Posterior cingulate gyrus (tissue), 11 donors: ENCODE measurements at places on chromosomes 13 and 19.

- DNase-seq: no peak
Observed at GRCh38 chr13:33271759-33272158, 13.8 kb downstream of the STARD13 start.

GRCh38 chr13:62933809-62934208 lies 1518.2 kb upstream of the PCDH20 start:
- no peak for DNase-seq

GRCh38 chr19:2474232-2475017 lies 1.5 kb upstream of the GADD45B start:
- DNase-seq: peak; percentile 72

DNA sequence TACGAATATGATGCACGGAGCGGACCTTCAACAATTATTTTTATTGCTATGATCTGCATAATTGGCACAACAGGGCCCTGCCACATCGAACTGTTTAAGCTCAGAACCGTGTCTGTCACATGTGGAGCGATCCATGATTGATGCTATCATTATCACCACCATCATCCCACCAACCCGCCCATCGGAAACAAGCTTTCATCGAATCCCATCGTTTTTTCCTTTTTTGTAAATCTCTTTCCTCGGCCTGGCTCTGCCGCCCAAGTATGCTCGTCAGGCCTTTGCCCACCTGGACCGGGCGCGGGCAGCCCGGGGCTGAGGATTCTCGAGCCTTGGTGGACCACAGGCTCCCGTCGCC lies 533 bp upstream of the DCAF15 start:
- DNase-seq: no peak

- peak; percentile 99 for DNase-seq
Observed at GRCh38 chr19:44051650-44052402, at the start of gene ZNF223. Gene ZNF223 (plus strand): TSS chr19:44052036. CDS start chr19:44055177, 3,141 bp downstream.

DNA sequence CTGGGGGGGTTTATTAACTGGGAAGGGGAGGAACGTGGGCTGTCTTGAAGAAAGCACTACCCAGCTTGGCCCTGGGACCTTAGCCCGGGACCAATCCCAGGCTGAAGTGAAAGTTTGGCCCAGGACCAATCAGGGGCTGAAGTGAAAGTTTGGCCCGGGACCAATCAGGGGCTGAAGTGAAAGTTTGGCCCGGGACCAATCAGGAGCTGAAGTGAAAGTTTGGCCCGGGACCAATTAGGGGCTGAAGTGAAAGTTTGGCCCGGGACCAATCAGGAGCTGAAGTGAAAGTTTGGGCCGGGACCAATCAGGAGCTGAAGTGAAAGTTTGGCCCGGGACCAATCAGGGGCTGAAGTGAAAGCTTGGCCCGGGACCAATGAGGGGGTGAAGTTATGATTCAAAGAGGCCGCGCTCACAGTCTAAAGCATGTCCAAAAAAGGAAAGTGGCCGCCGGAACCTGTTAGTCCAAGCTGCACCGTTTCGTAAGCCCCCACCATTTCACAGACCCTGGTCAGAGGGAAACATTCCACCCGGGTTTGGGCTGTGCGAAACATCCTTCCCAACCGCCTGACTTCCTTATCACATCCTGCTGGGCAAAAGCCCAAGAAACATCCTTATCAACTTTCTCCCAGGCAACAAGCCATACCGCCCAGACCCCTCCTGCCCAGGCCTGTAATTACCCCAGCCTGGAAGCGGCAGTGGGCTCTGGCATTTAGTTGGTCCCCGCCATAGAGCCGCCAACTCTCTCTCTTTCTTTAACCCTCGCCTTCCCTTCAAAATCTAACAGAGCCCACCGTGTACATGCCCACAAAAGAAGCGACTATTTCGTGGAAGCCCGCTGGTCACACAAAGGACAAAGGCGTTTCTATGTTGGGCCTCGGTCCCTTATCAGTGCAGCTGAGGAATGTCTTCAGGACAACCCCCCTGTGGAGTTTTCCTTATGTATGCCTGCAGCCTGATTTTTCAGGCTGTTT lies 1.1 kb downstream of the ZNF850 start:
- DNase-seq: no peak

GRCh38 chr19:3692141-3693024 lies 7.9 kb downstream of the PIP5K1C start:
- DNase-seq: no peak

DNA sequence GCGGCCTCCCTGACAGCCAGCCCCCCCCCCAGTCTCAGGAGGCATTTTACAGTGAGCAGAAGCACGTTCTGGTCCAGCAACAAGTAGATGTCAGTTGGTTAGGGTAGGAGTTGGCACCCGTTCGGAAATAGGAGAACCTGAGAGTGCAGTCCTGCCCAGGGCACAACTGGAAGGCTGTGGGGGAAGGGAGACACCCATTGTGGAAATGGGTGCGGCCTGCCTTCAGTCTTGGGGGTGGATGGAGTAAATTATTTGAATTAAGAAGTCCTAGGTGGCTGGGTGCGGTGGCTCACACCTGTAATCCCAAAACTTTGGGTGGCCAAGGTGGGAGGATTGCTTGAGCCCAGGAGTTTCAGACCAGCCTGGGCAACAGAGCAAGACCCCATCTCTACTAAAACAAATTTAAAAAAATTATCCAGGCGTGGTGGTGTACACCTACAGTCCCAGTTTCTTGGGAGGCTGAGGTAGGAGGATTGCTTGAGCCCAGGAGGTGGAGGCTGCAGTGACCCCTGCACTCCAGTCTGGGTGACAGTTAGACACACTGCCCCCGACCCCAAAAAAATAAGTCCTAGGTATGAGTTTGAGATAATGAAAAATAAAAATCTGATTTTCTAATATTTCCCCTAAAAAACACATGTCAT lies 1.2 kb downstream of the CIRBP start:
- DNase-seq: no peak

DNA sequence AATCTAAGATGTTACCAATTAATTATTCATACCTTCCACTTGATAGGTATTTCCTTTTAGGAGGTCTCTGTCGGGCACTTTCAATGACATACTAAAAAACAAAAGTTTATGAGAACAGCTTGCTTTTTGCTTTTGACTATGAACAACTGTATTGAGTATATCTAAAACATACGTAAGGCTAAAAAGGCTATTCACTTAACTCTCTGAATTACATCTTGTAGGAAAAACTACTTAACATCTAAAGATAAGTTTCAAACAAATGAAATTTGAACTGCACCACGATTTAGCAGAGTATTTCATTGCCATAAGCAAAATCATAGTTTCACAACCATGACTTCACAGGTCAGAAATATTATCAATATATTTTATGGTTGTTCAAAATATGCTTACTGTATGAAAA lies 11.6 kb downstream of the SUPT20H start:
- DNase-seq: no peak

DNA sequence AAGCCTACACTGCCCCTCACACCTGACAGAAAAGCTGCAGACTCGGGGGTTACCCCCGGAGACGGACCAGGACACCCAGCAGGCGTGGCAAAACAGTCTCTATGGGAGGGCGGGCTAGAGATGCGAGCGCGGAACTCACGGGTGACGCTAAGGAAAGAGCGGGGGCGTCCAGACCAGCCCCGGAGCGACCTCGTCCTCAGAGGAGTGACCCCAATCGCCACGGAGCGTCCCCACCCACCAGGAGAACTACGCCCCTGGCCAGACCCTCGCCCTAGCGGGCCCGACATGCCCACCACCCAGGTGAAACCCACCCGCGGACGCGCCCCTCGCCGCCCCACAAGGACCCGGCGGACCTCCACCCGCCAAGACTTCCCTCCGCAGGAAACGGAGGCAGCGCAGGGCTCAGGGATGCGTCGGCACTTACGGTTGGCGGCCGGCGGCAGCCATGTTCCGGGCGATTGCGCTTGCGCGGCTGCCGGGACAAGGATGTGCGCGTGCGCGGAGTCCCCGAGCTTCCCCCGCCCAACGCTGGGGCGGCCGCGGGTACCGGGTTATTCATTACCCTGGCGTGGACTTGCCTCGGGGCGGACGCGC lies at the start of gene ZNF329:
Gene ZNF329 (minus strand): TSS at position 462 of the 594 bp plus-strand sequence. CDS start 21,286 bp downstream, outside the sequence.
- peak; percentile 95 for DNase-seq

DNA sequence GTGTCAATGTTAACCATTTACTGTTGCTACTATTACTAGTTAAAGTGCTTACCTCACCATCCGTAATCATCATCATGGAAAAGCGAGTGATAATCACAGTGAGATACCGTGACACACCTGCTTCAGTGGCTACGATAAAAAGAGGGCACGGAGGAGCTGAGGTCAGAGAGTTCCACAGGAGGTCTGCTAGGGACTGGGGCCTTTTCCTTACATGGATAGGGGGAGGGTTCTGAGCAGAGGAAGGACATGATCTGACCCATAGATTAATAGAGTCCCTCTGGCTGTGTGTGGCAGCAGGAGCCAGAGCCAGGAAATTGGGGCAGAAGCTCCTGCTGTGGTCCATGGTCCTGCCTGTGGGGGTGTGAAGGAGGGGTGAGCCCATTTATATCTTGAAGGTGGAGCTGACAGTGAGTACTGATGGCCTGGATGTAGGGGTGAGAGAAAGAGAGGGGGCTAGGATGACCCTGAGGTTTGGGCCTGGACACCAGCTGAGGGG lies 136.7 kb downstream of the SIPA1L3 start:
- DNase-seq: no peak

DNA sequence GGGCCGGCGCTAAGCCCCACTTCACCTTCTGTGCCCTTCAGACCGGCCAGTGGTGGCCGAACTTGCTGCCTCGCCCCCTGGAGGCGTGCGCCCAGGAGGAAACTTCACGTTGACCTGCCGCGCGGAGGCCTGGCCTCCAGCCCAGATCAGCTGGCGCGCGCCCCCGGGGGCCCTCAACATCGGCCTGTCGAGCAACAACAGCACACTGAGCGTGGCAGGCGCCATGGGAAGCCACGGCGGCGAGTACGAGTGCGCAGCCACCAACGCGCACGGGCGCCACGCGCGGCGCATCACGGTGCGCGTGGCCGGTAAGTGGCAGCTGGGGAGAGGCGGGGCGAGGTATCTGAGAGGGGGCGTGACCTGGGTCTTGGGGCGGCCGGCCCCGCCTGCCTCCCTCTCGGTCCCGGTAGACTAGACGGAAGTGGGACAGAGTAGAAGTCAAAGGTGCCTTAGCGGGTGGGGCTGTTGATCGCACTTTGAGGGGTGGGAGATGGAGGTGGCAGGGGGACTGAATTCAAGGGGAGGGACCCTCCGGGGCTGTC lies 5.6 kb downstream of the ICAM5 start:
- no peak for DNase-seq

- no peak for DNase-seq
Observed at GRCh38 chr13:35978607-35979316, 152.4 kb downstream of the DCLK1 start.

- DNase-seq: no peak
Observed at GRCh38 chr13:95146486-95146885, 154.8 kb downstream of the ABCC4 start.

DNA sequence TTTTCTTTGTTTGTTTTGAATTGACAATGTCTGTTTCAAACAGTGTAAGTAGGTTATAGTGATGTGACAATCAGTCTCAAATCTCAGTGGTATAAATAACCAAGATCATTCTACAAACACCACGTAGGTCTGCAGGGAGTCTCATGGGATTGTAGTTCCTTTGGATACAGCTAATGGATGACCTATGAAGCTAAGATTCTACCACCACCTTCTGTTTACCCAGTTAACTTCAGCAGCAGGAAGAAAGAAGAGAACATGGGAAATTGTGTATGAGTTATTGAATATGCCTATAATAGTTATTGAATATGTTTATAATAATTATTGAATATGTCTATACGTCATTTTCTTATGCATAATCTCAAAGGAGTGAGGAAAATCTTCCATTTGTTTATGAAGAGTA lies 63.9 kb upstream of the SLITRK5 start:
- no peak for DNase-seq

- no peak for DNase-seq
Observed at GRCh38 chr19:17214508-17215126, 540 bp upstream of the USE1 start.

GRCh38 chr19:46288896-46289588 lies 7.8 kb upstream of the HIF3A start:
- DNase-seq: no peak

DNA sequence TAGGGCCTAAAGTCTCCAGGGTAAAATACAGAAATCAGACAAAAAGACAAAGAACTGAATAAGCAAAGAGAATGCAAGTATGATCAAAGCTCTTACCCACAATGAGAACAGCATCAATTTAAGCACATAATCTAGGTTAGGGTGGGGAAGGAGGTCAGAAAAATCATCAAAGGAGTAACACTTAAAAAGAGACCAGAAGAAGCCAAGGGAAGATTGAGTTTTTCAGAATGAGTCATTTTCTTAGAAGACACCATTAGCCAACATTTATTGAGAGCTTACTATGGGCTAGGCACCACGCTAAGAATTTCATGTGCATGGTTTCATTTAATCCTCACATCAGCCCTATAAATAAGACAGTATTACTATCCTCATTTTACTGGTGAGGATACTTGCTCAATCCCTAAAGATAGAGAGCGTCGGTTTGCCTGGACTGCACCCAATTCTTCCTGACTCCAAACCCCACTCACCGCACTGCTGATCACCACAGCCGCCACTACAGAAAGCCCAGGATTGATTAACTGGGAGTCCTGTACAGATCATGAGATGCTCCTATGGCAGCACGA lies 1.7 kb upstream of the SHISA2 start:
- no peak for DNase-seq

GRCh38 chr19:46847528-46847927 lies 3.1 kb downstream of the AP2S1 start:
- peak; percentile 22 for DNase-seq

DNA sequence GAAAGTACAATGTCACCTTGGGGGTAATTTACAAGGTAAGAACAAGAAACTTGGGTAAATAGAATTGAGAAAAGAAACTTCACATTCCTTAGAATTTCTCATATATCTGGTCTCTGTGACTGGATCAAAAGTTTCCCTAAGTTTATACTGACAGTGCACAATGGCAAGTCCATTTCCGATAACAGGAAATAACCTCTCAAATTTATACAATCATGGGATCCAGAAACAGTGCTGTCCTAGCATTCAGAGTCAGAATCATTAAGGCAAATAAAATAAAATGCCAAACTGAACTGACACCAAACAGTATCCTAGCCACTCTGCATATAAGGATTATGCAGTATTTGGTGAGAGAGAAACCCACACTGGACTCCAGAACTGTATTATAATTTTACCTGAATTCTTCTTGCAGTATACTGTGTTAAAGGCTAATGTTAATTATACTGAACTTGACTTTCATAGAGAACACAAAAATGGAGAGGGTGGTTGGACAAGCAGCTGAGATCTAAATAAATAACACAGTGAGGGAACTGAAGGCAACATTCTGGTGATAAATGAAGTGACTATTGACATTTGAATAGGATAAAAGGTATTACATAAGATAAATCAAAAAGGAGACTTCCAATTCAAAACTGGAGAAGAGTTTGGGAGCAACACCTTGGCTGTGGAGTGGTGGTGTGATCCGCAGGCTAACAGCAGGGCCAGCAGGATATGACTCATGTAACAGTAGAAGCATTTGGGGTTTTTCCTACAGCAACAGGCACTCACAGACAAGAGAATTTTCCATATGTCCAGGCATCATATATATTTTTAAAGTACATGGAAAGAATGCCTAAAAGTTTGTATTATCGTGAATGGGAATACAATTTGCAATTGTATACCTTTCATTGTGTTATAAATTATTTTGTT lies 932.5 kb upstream of the MIR17HG start:
- DNase-seq: peak; percentile 78

GRCh38 chr19:18058208-18059009 lies 28.3 kb downstream of the IL12RB1 start:
- peak; percentile 70 for DNase-seq
